ENCODE measurements at places on chromosomes 11 and 22. TPM values are rescaled to one million over a fixed set of nuclear protein-coding genes. Genes with fewer than 3 reads are reported as not detected.

The DMC1 gene
- total RNA-seq: 16.9 TPM

- DNase-seq: no peak
These were observed 58.3 kb downstream of the FAM168A start for GRCh38 chr11:73539506-73540084.

The IFITM1 gene
- total RNA-seq: 459 TPM

- no peak for DNase-seq
These were observed 543.9 kb downstream of the OPCML start for GRCh38 chr11:132988411-132988810.

GRCh38 chr11:8071616-8072581, 9.1 kb upstream of the TUB start:
- no peak for DNase-seq
